ENCODE measurements at places on chromosomes 1 and 21.
A peak's percentile ranks its signal among the peaks of the same experiment; 100 is the strongest.

- DNase-seq = no peak
Measured at GRCh38 chr21:44462086-44462833, 7.0 kb downstream of the LRRC3 start.

DNA sequence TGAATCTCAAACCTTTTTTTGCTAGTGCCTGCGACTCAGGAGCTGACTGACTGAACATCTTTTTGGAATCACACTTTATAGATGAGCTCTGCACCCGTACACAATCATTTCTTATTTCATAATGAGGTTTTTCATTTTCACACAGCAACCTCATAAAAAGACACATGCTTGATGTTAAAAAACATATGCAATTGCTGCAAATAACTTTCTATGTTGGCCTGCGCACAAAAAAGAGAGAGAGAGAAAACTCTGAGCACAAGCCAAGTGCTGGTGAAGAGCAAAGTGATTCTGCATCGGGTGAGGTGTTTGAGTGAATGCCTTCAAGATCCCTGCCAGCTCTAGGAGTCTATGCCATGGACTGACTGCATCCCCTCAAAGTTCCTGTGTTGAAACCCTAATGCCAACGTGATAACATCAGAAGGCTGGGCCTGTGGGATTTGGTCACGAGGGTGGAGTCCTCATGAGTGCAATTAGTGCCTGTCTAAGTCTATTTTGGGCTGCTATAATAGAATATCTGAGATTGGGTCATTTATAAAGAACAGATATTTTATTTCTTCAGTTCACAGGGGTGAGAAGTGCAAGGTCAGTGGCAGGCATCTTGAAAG is 36.6 kb downstream of the C1orf87 start:
- no peak for DNase-seq

DNA sequence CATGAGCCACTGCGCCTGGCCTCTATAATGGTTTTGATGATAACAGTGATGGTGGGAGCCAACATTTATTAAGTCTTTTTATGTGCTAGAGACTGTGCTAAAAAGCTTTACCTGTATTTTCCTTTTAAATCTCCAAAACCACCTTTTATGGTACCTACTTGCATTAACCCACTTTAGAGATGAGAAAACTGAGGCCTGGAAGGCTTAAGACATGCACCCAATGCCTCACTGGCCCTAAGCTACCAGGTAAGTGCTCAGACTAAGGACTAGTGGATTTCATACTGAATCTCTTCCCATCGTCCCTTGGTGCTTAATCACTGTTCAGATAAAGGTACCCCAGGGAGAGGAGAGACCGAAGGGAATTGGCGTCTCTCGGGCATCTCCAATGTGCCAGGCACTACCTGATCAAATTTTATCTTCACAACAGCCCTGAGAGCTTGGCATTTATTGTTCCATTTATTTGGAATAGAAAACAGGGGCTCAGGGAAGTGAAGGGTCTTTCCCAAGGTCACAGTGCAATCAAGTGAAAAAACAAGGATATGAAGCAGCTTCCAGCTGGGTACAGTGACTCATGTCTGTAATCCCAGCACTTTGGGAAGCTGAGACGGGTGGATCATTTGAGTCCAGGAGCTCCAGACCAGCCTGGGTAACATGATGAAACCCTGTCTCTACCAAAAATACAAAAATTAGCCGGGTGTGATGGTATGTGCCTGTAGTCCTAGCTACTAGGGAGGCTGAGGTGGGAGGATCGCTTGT is 84.2 kb downstream of the LACTBL1 start:
- DNase-seq = no peak

DNA sequence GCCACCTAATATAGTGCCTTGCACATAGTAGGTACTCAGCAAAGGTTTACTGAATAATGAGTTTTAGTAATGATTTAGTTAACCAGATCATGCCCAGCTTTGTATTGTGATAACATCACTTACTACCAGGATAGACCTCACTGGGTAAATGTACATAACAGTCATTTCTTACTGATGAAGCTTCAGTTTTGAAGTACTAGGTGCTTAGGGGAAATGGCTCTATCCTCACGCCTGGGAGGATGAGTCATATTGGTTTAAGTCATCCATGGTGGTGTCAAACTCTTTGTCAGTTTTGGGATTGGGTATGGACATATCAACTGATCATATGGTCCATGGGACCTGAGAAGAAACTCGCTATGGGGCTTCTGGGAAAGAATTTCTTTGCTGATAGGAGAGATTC is 90.6 kb upstream of the USP24 start:
- DNase-seq = no peak

DNA sequence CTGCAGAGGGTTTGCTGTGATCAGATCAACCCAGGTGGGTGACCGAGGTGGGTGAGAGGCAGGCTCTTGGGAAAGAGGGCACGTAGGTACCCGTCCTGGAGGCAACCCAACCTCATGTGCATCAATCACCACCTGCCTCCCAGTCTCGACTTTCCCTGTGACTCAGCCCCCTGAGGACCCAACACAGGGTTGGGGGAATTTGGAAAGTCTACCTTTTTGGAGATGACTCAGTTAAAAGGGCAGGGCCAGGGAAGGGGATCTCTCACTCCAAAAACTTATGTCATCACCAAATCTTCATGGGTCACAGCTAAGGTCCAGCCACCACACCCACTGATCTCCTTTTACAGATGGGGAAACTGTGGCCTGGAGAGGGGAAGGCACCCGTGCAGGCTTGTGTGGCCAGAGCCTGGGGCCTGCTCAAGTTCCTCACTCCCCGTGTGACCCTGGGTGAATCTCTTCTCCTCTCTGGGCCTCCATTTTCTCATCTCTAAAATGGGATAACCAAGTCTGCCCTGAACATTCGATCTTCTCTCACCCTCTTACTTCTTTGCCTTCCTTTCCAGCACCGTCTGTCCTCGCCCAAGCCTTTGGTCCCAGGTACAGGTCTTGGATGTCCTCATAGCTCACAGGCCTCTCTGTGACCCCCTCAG is 34.6 kb upstream of the WNT4 start:
- no peak for DNase-seq

GRCh38 chr1:238139713-238140112 is 249.0 kb upstream of the ZP4 start:
- DNase-seq = no peak

- DNase-seq = peak; percentile 32
Measured at GRCh38 chr1:239976130-239976968, 115.3 kb upstream of the FMN2 start.

DNA sequence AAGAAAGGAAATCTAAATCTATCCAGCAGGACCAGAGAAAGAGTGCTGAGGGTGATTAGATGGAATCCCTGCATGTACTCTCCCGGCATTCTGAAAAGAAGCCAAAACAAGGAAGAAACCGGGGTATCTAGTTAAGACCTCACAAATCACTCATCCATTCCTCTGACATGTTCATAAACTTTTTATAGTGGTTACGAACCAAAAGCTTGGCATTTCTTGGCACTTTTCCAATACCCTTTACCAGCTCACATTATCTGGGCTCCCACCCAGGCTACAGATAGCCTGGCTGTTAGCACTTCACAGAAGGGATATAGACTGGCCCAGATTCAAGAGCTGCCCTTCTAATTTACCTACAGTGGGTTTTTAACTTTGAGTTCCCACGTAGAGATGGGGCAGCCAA is 1.8 kb upstream of the C1orf74 start:
- no peak for DNase-seq

DNA sequence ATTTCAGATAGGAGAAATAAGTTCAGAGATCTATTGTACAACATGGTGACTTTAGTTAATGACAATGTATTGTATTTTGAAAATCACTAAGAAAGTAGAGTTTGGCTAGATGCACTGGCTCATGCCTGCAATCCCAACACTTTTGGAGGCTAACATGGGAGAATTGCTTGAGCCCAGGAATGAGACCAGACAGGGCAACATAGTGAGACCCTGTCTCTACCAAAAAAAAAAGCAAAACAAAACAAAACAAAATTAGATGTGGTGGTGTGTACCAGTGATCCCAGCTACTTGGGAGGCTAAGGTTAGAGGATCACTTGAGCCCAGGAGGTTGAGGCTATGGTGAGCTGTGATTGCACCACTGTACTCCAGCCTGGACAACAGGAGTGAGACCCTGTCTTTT is 27.2 kb downstream of the IVNS1ABP start:
- DNase-seq = no peak

- DNase-seq = peak; percentile 84
Measured at GRCh38 chr1:88647249-88647645, 36.8 kb upstream of the PKN2 start.

- DNase-seq = no peak
Measured at GRCh38 chr1:236963920-236964319, 40.3 kb downstream of the MT1HL1 start.

DNA sequence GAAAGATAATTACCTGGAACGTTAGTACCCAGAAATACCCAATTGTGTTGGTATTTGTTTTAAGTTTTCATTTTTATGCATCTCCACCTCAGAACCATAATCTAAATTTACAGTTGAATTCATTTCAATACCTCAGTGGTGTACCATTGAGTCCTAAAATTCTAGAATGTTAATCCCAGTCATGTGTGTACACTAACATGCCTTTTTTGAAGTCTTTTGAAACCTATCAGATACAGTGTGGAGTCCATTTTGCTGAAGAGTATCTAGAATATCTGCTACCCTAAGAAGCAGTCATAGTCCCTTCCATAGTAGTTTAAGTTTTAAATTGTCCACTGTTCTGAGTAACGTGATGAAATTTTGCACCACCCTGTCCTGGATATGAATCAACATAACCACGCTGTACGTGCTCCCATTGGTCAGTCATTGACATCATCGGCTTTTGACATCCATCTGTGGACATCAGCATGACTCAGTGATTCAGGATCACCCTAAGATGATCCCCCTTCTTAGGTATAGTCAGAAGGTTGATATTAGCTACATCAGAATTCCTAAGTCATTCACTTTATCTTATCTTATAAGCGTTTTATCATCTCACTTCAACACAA is 7.5 kb upstream of the ASH1L start:
- DNase-seq = no peak

DNA sequence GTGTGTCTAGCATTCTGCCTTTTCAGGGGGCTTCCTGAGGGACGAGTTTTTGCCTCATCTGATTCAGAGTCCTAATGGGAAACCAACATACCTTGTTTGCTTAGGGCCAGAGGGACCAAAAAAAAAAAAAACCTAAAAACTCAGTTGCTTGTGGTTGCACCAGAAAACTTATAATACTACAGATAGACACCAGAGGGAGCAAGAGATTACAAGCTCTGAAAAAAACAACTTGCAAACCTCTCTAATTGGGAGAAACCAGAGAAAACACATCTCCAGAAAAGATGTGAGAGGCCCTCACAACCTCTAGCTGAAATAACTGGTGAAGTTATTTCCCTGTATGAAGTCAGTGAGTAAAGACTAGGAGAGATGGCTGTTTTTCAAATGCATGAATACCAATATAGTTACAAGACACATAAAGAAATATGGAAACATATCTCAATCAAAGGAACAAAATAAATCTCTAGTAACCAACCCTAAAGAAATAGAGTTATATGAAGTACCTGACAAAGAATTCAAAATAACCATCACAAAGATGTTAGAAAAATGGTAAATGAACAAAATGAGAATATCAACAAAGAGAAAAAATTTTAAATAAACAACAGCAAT is 233.7 kb upstream of the NFIA start:
- peak; percentile 26 for DNase-seq

DNA sequence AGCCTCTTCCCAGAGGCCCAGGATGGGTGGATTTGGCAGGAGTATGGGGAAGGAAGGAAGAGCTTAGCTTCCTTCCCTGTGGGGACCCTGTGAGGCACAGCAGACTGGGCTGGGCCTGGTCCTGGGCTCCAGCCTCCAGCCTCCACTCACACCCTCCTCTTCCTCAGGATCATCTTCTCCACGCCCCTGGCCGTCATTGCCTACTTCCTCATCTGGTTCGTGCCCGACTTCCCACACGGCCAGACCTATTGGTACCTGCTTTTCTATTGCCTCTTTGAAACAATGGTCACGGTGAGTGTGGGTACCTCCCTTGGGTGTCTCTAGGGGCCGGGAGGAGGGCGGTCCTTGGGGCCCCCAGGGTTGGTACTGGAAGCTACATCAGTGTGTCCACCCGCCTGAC is 10.1 kb downstream of the MFSD2A start:
- DNase-seq = no peak

DNA sequence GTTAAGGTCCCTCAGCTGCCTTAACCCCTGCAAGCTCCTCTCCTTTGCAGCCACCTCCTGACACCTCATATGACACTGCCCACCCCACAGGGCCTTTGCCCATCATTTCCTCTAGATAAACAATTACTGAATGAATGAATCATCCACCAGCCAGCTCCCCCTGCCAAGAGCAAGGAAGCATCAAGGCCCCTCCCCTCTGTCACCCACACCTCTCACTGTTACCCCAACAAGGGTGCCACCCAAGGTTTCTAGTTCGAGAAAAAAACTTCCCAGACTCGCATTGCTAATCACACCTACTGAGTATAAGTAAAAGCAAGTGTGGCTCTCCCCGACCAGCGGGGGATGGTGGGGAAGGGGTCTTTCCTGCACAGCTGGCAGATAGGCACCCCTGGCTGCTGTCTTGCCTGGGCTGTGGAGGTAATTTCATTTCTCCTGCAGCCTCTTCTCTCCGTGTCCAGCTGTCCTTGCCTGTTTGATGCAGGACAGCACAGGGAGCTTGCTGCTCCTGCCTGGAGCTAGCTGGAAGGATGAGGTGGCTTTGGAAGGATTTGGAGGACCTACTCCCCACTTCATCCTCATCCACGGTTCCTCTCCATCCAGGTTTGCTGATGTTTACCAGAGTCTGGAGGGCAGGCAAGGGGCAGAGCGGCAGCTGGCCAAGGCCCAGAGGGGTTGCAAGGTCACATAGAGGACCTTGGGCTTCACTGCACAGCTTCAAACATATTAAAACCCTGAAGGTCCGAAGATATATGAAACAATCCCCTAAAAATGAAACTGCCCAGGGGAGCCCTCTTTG is 33.1 kb upstream of the LBR start:
- DNase-seq = peak; percentile 23

DNA sequence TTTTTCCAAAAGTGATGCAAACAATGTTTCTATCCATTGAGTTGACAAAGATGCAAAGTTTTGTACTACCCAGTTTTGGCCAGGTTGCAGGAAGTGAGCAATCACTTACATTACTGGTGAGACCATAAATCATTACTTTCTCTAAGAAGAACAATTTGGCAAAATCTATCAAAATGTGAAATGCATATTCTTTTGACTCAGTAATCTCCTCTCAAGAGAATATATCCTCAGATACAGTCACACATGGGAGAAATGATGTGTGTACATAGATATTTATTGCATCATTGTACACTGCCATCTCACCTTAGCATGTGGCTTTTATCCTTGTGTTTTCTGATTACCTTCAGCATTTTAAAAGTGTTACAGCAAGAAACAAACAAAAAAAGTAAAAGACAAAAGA is 52.4 kb upstream of the FMO3 start:
- no peak for DNase-seq

GRCh38 chr1:92784021-92784638 is 778 bp downstream of the EVI5 start:
- no peak for DNase-seq

Measured in large intestine (tissue), 12 donors.